G401 (cell line): ENCODE measurements at places on chromosomes 5 and 9.

GRCh38 chr9:114369216-114370130, 18.3 kb downstream of the AKNA start:
- no peak for DNase-seq

GRCh38 chr9:84756731-84757130, 87.2 kb downstream of the NTRK2 start:
- no peak for DNase-seq

- peak; percentile 56 for DNase-seq
These were observed 5.4 kb upstream of the FOXI1 start for GRCh38 chr5:170100066-170100943.

GRCh38 chr5:18114151-18114757, 480.0 kb downstream of the TAF11L14 start:
- peak; percentile 34 for DNase-seq

- peak; percentile 45 for DNase-seq
These were observed 652 bp upstream of the TMEM161B start for GRCh38 chr5:88269222-88269771.

DNA sequence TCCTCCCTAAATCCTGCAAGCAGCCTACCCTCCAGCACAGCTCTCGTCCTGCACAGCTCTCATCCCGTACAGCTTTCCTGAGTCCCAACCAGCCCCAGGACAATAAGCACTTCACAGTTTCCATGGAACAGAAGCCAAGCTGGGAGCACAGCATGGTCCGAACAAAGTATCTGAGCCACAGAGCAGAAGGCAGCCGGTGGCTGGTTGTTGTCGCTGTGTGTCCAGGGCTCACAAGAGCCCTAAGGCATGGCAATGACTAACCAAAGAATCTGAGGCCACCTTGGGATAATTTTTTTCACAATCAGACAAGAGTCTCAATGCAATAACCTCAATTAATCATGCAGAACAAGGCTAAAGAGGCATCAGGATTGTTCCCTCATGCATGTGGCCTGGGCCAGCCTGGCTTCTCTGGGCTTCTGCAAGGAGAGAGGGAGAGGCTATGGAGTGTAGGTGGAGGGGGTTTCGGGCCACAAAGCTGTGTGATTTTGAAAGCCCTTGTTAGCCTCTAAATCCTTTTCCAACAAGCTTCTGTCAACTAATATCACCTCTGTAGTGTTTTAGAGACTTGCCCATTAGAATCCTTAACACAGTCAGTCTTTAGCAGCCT, 323.4 kb downstream of the PIK3R1 start:
- no peak for DNase-seq
